CD4-positive, alpha-beta T cell treated with Interleukin-15 for 1 hour (primary cell): ENCODE measurements at places on chromosomes 13 and 19.

DNA sequence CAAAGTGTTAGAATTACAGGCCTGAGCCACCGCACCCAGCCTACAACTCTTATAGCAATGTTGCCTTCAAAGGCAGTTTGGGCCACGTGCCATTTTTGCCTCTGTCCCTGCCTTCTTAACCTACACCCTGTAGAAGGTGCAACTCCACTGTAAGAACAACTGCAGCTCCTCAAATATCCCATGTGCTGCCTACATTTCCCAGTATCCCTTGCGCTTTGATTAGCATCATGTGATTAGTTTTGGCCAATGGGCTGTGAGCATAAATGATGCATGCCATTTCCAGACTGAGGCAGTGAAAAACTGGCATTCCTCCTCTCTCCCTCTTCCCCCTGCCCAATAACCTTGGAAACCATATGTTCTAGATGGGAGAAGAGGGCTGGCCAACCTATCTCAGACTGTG is 75.2 kb upstream of the MRI1 start:
- DNase-seq = no peak

GRCh38 chr19:3855320-3855719 is 13.5 kb downstream of the ZFR2 start:
- DNase-seq = no peak

- no peak for DNase-seq
Measured at GRCh38 chr13:76646946-76647345, 239.3 kb downstream of the KCTD12 start.

DNA sequence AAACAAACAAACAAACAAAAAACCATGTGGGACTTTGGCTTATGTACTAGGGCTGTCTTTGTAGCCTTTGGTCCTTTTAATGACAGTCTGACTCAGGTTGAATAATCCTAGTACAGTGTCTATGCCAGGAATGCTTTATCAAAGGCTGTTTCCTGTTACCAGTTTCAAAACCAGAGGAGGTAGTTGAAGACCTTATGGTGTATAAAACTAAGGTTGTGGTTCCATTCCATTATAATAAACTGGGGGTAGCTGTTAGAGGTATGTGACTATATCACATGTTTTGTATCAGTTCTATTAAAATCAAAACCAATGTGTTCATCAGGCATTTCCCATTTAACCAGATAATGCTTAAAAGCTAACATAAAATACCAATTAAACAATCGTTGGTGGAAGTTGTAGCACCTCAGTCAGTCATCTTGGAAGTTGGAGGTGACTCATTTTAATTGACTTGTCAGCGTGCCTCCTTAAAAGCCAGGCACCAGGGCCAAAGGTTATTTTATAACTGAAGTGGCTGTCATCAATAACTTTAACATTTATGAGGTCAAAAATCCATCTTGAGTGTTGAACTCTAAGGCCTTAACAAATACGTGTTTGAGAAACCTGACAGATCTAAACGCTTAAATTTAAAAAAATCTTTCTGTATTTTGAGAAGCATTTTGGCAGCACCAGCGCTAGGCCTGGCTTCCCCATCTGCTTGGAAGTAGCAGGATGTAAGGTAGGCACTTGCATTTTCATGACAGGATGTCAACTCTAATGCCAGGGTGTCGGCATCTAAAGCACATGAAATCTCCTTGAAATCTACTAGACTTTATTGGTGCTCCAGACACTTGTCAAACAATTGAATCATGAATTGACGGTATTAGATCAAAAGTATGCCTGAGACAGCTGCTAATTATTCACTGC is 162.5 kb downstream of the LMO7 start:
- no peak for DNase-seq

- no peak for DNase-seq
Measured at GRCh38 chr13:88281841-88282240, 610.7 kb downstream of the SLITRK5 start.

DNA sequence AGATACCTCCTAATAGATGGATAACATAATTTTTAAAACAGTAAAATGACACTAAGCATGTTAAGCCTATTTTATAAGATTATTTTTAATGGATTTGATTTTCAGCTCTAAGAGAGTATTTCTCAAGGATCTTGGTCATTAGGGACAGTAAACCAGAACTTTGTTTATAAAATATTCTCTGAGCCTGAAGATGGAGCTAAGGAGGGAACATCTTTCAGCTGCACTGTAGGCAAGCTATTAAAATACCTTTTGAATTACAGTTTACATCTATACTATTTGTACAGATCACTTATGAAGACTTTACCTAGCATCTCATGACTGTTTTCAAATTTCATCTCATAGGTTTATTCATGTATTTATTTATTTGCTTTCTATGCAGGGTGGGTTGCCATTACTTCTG is 345.3 kb downstream of the MYO16 start:
- DNase-seq = no peak

- DNase-seq = no peak
Measured at GRCh38 chr13:112902101-112902651, 66.8 kb upstream of the MCF2L start.

DNA sequence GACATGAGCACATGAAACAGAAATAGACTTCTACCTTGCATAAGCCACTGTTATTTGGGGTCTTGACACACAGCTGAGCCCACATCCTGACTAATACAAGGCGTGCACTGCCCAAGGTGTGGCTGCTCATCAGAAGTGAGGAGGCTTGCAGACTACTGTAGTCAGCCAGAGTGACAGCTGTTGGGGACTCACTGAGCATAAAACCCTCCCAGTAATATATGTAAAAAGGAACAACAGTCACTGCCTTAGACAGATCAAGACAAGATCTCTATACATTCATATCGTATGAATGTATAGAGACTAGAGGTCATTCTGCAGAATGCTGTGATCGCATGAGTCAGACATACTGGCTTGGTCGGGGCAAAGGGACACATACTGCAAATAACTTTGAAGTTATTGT is 4.1 kb upstream of the C1QTNF9B start:
- DNase-seq = no peak

GRCh38 chr19:18436671-18437490 is 1.1 kb downstream of the ISYNA1 start:
- peak; percentile 89 for DNase-seq

DNA sequence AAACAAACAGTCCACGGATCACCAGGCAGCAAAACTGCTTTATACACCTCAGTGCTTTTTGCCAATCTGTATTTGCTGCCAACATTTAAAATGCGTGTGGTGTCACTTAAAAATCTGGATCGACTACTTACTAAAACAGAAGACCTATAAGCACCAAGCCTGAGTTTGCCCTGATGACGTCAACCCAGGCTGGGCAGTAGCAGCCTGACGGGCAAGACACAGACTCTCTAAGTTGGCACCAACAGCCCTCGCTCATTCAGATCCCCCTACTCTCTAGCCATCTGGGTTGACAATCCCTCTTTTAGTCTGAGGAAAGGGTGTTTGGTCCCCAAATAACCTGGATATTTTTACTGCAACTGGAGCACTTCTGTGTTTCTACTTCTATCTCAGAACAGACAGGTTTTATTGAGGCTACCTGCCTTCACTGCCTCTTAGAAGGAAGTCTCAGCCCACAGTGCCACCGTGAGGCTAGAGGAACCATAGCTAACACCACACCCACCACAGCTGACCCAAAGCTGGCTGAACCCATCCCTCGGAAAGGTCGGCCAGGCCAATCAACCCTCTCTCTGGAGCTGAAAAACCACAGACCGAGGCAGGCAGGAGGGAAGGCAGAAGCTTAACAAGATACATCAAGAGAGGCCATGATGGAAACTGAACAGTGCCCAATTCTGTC is 6.9 kb downstream of the SUGP2 start:
- no peak for DNase-seq

DNA sequence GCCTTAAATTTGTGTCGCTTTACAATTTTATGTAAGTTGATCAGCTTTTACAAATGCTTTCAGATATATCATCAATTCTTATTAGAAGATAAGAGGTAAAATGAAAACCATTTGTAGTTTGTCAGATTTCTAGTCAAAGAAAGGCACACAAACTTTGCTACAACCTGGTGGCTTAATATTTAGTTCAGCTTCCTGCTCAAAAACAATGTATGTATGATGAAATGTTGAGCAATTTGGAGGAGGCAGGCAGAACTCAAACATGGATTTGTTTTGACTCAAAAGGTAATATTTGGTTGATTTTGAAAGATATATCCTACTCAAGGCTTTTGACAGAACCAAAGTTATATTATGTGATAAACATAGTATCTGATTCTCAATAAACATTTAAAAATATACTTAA is 24.2 kb downstream of the NEK5 start:
- DNase-seq = no peak

DNA sequence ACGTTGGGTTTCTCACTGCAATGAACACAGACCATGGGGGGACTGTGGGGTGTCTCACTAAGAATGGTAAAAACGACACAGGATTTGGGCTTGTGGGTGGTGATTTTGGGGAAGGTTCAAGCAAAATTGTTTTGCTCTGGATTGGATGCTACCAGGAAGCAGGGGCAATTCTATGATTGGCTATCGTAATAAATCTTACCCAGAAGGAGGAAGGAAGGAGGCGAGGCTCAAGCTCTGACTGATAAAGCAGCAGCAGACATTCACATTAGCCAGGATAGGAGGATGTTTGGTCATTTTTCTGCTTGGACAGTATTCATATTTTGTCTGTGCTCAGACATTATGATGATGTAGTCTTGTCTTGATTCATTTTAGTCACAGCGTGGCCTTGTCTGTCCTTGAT is 1.5 kb downstream of the ZNF576 start:
- DNase-seq = no peak

DNA sequence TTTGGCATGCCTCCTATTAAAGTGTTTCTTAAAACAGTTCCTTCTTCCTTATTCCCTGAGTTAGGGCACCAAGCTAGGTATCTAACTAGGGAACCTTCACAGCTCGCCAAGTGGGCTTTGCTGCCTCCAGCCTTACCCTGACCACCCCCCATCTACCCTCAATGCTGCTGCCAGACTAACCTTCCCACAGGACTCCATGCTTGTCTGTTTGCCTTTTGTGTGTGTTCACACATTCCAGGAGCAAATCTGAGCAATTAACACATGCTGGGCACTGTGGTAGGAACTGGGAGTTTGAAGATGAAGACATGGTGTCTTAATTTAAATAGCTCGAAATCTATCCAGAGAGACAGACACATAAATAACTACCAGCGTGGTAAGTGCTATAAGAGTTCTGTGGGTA is 185.2 kb downstream of the MZT1 start:
- no peak for DNase-seq

GRCh38 chr13:79307866-79308298 is 98.2 kb downstream of the RBM26 start:
- DNase-seq = no peak

GRCh38 chr19:3029065-3029923 is at the start of gene TLE2:
TSS of gene TLE2 (minus strand) at chr19:3029280. CDS start at chr19:3028904, 376 bp downstream.
- DNase-seq = no peak

DNA sequence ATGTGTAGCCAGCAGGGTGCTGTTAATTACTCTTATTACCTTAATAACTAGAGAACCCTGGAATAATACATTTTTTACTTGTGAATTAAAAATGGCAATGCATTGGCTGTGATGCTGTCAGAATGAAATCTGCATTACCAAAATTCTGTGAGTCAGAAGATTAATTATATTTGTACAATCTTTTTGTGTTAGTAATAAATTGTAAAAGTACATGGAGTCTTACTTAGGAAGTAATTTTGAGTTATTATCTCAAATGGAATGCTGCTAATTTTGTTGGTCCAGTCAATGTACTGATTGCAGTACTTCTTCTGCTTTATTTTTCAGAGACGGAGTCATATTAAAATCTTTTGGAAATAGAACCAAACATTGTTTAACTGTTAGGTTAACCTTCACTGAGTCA is 152.0 kb upstream of the SLC10A2 start:
- no peak for DNase-seq

GRCh38 chr19:1169411-1169791 is 4.7 kb downstream of the SBNO2 start:
- DNase-seq = no peak

GRCh38 chr13:32316028-32316339 is 676 bp downstream of the BRCA2 start:
- no peak for DNase-seq

DNA sequence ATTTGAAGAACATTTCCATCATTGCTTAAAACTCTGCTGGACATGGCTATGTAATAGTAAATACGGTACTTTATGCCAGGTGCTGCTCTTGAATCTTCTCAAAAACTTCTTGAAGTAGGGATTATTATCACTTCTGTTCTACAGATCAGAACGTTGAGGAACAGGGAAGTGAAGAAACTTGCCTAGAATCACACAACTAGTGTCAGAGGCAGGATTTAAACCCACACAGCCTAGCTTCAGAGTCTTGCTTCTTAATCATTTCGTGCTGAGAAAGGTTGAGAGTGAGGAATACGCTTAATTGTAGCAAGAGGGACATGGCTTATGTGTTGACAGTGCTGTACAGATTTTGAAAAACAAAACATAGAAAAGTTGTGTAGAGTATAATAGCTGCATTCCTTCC is 13.5 kb downstream of the TM9SF2 start:
- no peak for DNase-seq

DNA sequence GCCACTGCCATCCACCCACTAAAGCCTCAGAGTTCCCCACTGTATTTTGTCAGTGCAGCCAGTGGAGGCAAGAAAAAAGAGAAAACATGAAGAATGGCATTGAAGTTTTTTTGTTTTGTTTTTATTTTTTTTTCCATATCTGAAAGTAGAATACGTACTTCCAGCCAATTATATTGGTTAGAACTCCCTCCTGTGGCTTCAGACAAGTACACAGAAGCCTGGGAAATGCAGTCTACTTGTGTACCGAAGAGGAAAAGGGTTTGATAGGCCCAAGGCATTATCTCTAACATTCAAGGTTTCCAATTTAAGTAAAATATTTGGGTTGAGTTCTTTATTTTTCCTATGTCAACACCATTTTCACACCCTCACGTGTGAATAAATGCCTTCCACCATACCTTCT is 696.2 kb upstream of the GPC6 start:
- DNase-seq = no peak

DNA sequence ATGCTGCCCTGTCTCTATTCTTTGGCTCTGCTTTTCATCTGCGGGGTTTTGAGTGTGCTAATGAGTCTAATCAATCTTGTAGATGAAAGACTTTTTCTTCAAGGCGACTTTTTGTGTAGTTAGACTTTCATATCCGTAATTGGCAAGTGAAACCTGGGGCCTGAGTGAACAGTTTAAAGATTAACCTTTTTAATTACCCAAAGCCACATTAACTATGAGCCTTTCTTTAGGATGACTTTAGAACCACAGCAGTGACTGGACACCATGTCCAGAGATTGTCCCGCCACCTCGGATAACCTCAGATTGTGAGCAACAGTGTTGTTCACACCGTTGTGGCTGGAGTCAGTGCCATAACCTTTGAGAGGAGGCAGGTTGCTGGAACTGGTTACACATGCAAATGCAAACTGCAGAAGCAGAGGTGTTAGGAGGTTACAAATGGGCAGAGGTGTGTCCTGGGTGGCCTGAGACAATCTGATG is 58.7 kb downstream of the SIAH3 start:
- DNase-seq = no peak

GRCh38 chr13:74388626-74389025 is 254.4 kb upstream of the KLF12 start:
- DNase-seq = no peak

GRCh38 chr19:47707135-47707925 is 5.9 kb upstream of the EHD2 start:
- peak; percentile 68 for DNase-seq
